ENCODE measurements at places on chromosomes 12 and 14.
A peak's percentile ranks its signal among the peaks of the same experiment; 100 is the strongest.

DNA sequence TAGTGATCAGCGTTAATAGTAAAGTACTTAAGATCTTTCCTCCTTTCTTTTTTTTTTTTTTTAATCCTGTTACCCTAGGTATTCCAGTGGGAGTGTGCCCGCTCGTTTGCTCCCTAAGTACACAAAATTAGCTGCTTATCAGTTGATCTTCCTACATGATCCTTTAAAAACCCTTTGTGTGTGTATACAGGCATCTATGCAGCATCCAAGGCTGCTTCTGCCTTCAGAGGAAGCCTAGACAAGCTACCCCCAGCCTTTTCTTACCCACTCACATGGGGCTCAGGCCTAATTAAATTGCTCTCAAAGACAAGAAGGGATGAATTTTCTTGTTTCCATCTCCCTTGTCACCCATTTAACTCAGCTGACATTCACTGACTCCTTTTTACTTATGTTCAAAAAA, 343.4 kb upstream of the LMO3 start:
- no peak for DNase-seq

DNA sequence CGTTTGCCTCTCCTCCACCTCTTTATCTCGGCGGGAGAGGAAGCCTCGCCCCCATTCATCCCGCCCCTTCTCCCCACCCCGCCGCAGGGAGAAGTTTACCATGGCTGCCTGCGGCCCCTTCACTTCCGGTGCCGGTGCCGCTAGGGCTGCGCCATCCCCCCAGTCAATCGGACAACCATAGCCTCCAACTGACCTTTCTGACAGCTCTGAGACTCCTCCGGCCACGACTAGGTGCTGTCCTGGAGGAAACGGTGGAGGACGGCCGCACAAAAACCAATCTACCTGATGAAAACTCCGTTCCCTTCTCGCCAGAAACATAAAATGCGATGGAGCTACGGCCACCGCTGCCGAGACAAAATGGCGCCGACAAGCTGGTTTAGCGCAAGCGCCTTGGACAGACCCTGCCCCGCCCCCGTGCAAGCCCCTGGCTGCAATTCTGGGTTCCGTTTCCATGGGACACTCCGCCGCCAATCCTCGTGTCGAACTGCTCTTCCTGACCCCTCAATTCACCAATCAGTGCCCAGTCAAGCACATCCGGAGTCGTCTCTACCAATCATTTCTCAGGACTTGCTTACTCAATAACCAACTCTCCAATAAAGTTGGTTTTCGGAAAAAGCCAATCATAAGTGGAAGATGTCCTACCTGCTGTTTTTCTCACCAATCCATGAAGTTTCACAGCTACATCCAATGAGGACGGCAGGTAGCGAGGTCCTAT, 436 bp upstream of the ARID4A start:
- peak; percentile 99 for DNase-seq

- DNase-seq: no peak
Measured at GRCh38 chr14:41699486-41699885, 92.8 kb downstream of the LRFN5 start.

GRCh38 chr14:89992273-89992672, 36.5 kb downstream of the TDP1 start:
- DNase-seq: no peak

- DNase-seq: peak; percentile 77
Measured at GRCh38 chr14:82657186-82657675, 1123.6 kb upstream of the SEL1L start.

- no peak for DNase-seq
Measured at GRCh38 chr12:57864442-57865083, 18.0 kb upstream of the CTDSP2 start.

- DNase-seq: no peak
Measured at GRCh38 chr12:129607301-129607700, 296.5 kb downstream of the TMEM132D start.

- DNase-seq: no peak
Measured at GRCh38 chr12:52557476-52557875, 4.5 kb upstream of the KRT71 start.

DNA sequence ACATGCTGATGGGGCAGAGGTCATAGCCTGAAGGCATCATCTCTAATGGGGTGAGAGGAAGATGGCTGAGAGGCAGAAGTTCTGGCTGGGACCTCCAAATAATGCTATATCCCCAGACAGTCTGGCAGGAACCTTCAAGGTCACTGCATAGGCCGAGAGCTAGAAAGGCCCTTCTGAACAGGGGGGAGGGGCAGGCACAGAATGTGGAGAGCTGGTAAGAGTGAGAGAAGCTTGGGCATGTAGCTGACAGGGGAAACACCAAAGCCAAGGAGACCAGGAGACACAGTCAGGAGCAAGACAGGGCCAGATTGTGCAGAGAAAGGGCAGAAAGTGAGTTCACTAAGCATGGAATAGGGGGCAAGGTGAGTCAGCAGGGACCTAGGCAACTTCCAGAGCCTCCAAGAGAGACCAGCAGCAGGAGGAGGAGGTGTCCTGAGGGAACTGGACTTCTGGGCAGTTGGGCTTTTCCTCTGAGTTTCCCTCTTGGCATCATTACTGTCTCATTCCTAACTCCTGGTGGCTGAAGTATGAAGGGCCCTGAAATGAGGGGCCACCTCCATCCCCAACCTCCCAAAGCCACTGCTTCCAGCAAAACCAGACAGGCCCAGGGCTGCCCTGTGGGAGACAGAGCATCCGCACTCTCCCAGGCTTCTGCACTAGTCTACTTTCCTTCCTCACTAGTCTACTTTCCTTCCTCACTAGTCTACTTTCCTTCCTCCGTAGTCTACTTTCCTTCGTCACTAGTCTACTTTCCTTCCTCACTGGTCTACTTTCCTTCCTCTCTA, 17.1 kb downstream of the ANO2 start:
- DNase-seq: no peak

- no peak for DNase-seq
Measured at GRCh38 chr14:58455593-58456265, 28.2 kb downstream of the KIAA0586 start.

All from NCI-H1417 (cell line).